Ureter (tissue), 1 donor: ENCODE measurements at places on chromosomes 2 and 18.
A peak's percentile ranks its signal among the peaks of the same experiment; 100 is the strongest.

GRCh38 chr2:28300485-28301341 lies 91.9 kb upstream of the FOSL2 start:
- no peak for DNase-seq

DNA sequence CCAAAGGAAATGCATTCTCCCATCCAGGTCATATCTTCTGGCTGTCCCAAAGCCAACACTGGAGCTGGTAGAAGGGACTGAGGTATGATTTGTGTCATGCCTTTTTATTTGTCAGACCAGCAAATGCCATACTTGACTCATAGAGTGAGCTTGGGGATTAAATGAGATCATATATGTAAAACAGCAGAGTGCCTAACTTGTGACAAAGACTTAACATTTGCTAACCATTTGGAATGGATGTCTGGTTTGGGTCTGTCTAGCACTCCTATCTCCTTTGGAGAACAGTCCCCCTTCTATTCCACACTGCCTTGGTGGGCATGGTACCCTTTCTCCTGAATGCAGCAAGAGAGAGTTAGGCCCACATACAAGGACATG lies 128.5 kb upstream of the LGALSL start:
- no peak for DNase-seq

GRCh38 chr2:2827046-2827636 lies 496.1 kb upstream of the MYT1L start:
- peak; percentile 24 for DNase-seq

DNA sequence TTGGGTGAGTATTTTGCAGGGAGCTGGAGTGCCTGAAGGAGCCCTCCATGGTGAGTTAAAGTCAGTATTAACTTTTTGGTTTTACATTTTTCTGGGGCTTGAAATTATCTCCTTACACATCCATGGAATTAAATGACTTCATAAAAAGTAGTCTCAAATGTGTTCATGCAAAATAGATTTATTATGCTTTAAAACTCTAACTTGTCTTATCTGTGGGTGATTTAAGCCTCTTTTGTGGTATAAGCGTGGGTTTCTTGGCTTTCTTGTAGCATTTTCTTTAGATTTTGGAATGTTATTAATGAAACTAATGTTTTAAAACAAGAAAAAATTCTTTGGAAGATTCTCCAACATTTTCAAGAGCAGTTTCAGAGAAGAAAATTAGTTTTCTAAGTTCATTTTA lies 27.8 kb downstream of the NABP1 start:
- DNase-seq = no peak

DNA sequence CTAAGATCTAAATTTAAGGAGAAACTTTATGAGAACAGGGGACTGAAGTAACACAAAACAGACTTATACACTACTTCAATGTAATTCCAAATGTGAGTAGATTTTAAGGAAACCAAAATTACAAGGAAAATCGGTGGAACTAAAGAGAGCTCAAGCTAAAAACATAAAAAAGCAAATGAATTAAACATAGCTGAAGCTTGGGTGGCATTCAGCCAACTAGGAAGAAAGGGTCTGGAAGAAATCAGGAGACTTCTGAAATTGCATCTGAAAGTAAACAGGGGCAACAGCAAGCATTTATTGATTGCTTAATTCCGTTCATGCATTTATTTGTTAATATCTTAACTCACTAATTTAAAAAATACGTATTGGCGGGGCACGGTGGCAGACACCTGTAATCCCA lies 727.3 kb upstream of the PKDCC start:
- DNase-seq = no peak

DNA sequence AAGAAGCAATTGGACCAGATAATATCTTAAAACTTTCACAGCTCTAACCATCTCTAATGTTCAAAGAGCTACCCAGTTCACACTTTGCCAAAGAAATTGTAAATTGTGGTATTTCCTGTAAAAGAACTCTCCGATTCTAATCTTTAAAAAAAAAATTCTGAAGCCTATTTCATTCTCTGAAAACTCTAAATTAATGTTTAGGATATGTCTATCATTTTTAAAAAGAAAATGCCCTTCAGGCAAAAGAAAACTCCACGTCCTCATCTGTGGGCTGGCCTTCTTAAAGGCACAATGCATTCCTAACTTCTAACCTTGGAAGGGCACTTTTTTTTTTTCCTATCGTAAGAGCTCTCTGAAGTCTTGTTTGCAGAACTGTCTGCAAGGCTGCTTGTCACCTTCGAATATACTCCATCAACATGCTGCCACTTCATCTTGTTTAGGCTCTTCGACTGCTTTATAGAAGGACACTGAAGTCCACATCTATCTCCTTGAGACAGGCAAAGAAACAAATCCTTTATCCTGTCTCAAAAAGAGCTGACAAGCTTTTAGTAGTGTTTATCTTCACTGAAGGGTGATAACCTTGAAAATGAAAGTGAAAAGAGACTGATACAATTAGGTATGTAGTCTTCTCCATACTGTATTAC lies 124.3 kb upstream of the SLC39A10 start:
- DNase-seq = no peak

DNA sequence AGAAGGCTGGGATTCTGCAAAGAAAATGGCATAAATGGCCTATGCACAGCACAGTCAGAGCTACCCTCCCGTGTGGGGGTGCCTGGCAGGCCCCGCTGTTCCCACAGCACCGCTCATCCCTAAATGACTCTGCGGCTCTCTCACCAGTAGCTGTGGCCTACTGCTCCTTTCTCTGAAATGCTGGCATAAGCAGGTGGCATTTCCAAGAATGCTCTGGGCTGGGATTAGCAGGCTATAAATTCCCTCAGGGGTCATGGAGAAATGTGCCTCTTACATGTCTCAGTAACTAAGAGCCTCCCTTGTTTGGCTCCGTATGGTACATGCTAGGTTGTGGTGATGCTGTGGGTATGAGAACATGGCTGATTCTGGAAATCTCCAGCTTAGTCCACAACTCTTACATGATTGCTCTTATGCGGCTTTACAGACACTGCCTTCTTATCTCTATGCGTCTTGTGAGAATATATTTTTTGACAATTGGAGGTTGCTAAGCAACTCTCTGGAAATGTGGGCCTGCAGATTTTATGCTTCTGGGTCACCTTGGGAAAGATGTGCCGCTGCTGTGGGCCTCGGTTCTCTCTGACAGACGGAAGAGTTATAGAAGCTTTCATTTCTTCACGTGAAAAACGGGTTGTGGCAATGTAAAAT lies 80.3 kb upstream of the GATA6 start:
- DNase-seq = no peak

DNA sequence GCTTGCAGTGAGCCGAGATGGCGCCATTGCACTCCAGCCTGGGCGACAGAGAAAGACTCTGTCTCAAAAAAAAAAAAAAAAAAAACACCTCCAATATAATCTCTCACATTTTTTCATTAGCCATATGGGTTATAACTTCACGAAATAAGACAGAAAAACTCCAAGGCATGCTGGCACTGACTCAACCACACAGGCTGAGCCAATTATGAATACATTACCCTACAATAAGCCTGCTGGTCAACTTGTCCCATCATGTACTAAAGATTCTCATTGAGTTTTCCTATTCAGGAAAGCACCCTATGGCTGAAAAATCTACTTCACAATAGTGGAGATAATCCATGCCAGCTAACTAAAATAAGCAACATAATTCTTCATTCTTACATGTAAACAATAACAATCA lies 12.8 kb upstream of the MAP3K20 start:
- DNase-seq = no peak

DNA sequence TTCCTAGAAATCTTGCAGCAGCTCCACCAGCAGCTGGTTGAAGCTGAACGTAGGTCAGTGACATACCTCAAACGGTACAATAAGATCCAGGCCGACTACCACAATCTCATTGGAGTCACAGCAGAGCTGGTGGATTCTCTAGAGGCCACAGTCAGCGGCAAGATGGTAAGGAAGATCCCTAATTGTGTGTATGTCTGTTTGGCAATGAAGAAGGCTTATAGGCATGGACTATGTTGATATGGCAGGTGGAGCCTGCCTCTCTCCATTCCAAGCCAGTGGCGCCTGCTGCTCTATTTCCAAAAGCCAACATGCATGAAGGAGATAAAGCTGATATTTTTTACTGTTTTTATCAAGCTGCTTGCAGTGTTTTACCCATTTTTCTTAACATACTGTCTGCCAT lies 36.8 kb downstream of the ARMC9 start:
- no peak for DNase-seq

DNA sequence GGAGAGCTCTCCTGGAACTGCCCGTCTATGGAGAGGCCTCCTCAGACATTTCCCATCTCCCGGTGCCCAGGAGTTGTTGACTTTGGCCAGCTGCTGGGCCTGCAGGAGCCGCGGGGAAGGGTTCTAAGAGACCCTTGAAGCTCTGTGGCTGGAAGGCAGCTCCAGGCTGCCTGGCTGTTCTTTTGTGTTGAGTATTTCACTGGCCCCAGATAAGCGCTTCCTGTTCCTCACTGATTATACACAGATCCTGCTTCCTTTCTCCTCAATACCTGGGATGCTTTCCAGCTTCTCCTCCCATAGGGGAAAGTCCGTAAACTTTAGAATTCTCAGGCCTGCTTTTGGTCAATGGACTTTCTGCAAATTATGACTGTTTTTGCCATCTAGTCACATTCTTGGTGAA lies 57.8 kb downstream of the TGOLN2 start:
- DNase-seq = no peak

GRCh38 chr2:152122161-152122560 lies 23.3 kb upstream of the CACNB4 start:
- no peak for DNase-seq

GRCh38 chr18:78136986-78137385 lies 842.6 kb upstream of the SALL3 start:
- no peak for DNase-seq

DNA sequence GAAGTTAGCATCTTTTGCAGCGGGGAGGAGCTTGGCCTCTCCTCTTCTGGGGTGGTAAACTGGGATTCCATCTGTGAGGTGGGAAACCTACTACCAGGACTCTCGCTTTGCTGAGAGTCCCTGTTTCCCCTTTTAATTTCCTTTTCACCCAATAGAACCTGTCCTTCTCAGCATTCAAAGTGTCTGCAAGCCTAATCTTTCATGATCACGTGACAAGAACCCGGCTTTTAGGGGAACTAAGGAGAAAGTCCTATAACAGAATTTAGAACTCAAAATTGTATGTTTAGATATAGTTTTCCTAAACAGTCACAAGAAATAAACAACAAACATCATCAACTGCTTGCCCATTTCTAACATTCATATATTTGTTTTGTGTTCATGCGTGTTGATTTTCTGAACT lies 103.6 kb upstream of the CDH19 start:
- DNase-seq = no peak

DNA sequence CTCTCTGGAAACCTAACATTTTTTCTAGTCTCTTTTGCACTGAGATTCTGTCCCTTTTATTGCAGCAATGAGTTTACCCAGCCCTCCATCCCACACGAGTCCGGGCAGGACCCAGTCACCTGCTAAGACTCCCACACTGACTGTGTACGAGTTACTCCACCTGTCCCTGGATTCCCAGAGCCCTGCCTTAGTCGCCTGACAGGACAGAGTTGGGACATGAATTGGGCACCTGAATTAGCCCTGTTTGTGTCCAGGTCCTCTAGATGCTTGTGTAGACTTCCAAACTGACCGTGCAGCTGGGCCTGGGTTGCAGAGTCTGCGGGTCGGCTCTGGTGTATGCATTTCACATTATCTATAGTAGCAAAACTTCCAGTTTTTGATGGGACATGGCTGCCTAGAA lies 238.7 kb downstream of the VAPA start:
- no peak for DNase-seq

GRCh38 chr2:184920451-184920965 lies 322.2 kb downstream of the ZNF804A start:
- DNase-seq = no peak

GRCh38 chr2:217326238-217327022 lies 466.6 kb upstream of the TNP1 start:
- DNase-seq = no peak

- DNase-seq = no peak
Measured at GRCh38 chr18:75057169-75057960, 151.6 kb downstream of the PTGR3 start.

- DNase-seq = no peak
Measured at GRCh38 chr18:76995896-76996295, 136.7 kb downstream of the MBP start.

GRCh38 chr2:158745067-158745865 lies 49.9 kb upstream of the DAPL1 start:
- DNase-seq = no peak
